ENCODE measurements at places on chromosomes 3 and 15. TPM values are rescaled to one million over a fixed set of nuclear protein-coding genes. Genes with fewer than 3 reads are reported as not detected.

GRCh38 chr15:39301589-39301999, 279.3 kb upstream of the THBS1 start:
- no peaks in the 10 kb centered on the region for H3K27me3 ChIP-seq
- H3K4me3 ChIP-seq = no peak overlapping the region
- no peak for DNase-seq

LDHAL6B gene
- total RNA-seq = not detected

DNA sequence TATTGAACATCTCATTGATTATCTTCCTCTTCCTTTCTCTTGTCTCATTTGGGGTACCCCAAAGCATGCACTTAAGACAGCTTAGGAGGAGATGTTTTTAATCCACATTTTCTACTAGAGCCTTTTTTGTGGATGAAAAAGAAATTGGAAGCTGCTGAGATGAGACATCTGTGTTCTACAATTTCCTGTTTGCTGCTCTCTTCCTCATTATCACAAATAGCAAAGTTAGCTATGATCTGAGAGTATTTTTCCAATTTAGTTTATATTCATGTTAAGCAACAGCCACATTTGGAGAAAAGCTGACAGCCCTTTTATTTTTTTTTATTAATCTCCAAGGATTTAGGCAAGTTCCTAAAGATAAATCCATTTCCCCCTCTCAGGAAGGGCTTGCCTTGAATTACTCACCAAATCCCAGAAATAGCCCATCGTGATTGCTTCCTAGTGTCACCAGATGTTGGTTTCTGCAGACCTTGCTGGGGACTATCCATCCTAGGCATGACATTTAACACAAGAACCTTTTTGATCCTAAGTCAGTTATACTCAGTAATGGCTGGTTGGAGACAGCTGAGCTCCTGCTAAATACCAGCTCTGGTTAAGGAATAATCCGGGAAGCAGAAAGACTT, 70.8 kb upstream of the FILIP1L start:
- peak; percentile 26 for DNase-seq
- H3K4me3 ChIP-seq = no peak overlapping the region
- H3K36me3 ChIP-seq = no peaks in the 10 kb centered on the region
- H3K27me3 ChIP-seq = no peaks in the 10 kb centered on the region
- H3K4me1 ChIP-seq = peaks cover 29% of the 10 kb centered on the region
- peak overlapping the region; percentile 46 for H3K27ac ChIP-seq

CCR2 gene
- 0.68 TPM for total RNA-seq

GRCh38 chr15:90560229-90560776, 30.6 kb downstream of the CRTC3 start:
- peak; percentile 72 for DNase-seq
- H3K36me3 ChIP-seq = peaks cover 3% of the 10 kb centered on the region
- H3K4me1 ChIP-seq = peaks cover 80% of the 10 kb centered on the region
- H3K4me3 ChIP-seq = no peak overlapping the region

DNAH1 gene
- total RNA-seq = 5.9 TPM

DNA sequence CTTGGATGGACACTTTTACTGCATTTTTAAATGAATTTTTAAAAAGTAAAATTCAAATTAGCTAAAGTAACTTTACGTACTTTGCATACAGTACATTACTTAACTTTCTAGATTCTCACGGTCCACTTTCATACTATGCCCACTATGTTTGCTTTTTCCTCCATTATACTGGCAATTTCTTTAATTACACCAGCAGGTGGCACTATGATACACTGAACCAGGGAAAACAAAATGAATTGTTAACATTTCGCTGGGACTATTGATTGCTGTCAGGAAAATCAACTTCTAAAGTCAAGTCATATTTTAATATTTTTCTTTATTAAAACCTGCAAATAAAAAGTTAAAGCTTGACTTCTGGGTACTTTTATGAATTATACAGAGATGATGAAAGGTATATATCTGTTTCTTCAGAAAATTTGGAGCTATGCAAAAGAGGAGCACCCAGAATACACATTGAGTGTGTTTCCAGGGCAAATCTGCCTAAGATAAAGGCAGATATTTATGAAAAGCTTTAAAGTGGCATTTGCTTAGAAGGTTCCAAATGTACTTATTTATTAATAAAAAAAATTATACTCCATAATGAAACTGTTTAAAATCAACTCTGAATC, 21.8 kb upstream of the POU1F1 start:
- no peaks in the 10 kb centered on the region for H3K36me3 ChIP-seq
- no peaks in the 10 kb centered on the region for H3K4me1 ChIP-seq
- DNase-seq = no peak
- no peaks in the 10 kb centered on the region for H3K27me3 ChIP-seq
- no peak overlapping the region for H3K4me3 ChIP-seq
- H3K27ac ChIP-seq = no peak overlapping the region

DNA sequence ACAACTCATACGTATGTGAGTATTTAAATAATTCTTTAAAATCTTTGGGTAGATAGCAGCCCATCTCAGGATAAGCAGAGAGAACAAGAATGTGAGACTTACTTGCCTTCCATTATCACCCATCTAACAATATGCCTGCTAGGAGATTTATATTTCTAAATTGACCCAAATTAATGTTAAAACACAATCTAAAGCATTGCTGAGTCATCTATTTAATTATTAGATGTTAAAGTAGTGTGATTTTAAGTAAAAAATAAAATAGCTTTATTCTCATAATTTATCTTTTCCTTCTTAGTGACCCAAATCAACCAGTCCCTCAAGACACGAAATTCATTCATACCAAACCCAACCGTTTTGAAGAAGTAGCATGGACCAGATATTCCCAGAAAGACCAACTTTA, 578.9 kb upstream of the NAALADL2 start:
- no peak for DNase-seq
- no peak overlapping the region for H3K4me3 ChIP-seq
- no peaks in the 10 kb centered on the region for H3K4me1 ChIP-seq
- no peaks in the 10 kb centered on the region for H3K27me3 ChIP-seq
- H3K27ac ChIP-seq = no peak overlapping the region
- H3K36me3 ChIP-seq = no peaks in the 10 kb centered on the region

DNA sequence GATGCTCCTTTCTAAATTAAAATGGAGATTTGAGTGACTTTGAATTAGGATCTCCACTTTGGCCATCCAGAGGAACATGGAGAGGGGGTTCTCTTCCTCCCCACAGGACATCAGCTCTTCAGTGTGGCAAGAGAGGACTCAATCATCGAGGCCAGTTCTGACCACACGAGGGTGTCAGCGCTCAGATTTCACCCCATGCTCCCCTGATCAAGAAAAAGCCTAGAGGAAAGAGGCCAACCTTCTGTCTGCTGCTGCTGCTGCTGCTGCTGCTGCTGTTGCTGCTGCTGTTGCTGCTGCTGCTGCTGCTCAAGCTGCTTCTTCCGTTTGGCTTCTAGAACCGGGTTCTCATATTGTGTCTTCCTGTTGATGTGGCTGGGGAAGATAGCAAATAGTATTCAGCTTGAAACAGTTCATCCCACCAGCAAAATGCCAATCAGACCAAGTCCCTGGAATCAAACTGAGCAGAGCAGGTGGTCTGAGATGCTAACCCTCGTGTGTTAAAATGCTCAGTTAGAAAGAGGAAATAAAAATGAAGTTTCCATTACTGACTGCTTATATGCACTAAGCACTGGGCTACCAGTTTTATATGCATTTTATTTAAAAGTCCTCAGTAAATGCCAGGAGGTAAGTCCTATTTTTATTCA, 599.0 kb downstream of the MAGI1 start:
- H3K27me3 ChIP-seq = no peaks in the 10 kb centered on the region
- peak; percentile 61 for DNase-seq
- H3K27ac ChIP-seq = no peak overlapping the region
- peaks cover 8% of the 10 kb centered on the region for H3K4me1 ChIP-seq

DNA sequence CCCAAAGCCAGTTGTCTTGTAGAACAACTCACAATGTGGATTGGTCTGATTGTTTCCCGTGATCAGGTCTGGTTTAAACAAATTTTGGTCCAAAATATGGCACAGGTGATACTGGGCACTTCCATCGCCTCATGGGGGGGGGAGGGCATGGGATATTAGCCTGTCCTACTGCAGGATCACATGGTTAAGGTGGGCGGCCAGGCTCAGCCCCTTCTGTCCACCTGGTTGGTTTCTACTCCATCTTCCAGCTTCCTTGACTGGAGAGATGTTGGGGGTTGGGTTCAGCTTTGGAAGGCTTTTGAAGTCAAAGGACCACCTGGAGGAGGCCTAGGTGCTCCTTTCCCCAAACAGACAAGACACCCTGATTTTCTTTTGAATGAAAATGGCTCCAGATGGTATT, 7.2 kb downstream of the KLF13 start:
- H3K4me3 ChIP-seq = no peak overlapping the region
- peak overlapping the region; percentile 77 for H3K27ac ChIP-seq
- DNase-seq = no peak
- H3K36me3 ChIP-seq = no peaks in the 10 kb centered on the region
- H3K27me3 ChIP-seq = no peaks in the 10 kb centered on the region
- H3K4me1 ChIP-seq = peaks cover 98% of the 10 kb centered on the region

- H3K27ac ChIP-seq = peak overlapping the region; percentile 92
- H3K36me3 ChIP-seq = no peaks in the 10 kb centered on the region
- peaks cover 8% of the 10 kb centered on the region for H3K4me1 ChIP-seq
- peak overlapping the region; percentile 69 for H3K4me3 ChIP-seq
- no peaks in the 10 kb centered on the region for H3K27me3 ChIP-seq
These were observed 3.6 kb downstream of the RBMS3 start for GRCh38 chr3:29284497-29284896.

ALS2CL gene
- 20.8 TPM for total RNA-seq

- H3K27me3 ChIP-seq = no peaks in the 10 kb centered on the region
- H3K4me1 ChIP-seq = peaks cover 6% of the 10 kb centered on the region
- no peaks in the 10 kb centered on the region for H3K36me3 ChIP-seq
- H3K27ac ChIP-seq = no peak overlapping the region
- no peak overlapping the region for H3K4me3 ChIP-seq
These were observed 235.2 kb downstream of the SUCLG2 start for GRCh38 chr3:67419218-67419529.

GRCh38 chr3:113560831-113561623, 28.7 kb downstream of the SIDT1 start:
- no peak overlapping the region for H3K27ac ChIP-seq
- H3K27me3 ChIP-seq = peaks cover 13% of the 10 kb centered on the region
- no peaks in the 10 kb centered on the region for H3K4me1 ChIP-seq
- DNase-seq = no peak

RPP14 gene
- 28.7 TPM for total RNA-seq

CSPG5 gene
- 0.49 TPM for total RNA-seq

- peak overlapping the region; percentile 95 for H3K27ac ChIP-seq
- peaks cover 47% of the 10 kb centered on the region for H3K4me1 ChIP-seq
- H3K36me3 ChIP-seq = no peaks in the 10 kb centered on the region
- no peaks in the 10 kb centered on the region for H3K27me3 ChIP-seq
These were observed 1.3 kb downstream of the RAP2B start for GRCh38 chr3:153163393-153163724.

GRCh38 chr3:125187599-125187910, 25.0 kb downstream of the SLC12A8 start:
- H3K4me3 ChIP-seq = no peak overlapping the region
- H3K4me1 ChIP-seq = no peaks in the 10 kb centered on the region
- no peak for DNase-seq

DNA sequence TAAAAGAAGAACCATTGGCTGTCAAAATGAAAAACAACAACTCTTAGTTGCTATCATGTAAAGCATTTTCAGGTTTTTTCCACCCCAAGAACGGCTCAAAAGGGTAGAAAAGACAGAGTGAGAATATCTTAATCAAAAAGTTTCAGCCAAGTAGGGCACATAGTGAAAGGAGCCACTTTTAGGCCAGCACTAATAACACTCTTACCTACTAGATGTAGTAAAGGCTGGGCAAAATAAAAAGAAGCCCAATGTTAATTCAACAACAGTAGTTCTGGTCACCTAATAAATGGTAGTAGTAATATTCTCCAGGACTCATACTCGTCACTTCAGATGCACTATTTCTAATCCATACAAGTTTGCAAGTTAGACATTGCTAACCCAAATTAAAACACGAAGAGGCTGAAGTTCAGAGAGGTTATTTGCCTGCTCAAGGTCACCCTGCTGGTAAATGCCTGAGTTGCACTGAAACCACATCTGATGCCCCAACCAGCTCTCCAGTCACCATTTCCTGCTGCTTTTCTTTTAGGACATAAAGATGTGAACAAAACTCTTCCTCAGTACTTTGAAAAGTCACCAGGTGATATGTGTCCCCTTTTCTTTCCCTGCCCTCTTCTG, 7.5 kb downstream of the GOLIM4 start:
- H3K27me3 ChIP-seq = no peaks in the 10 kb centered on the region
- peaks cover 95% of the 10 kb centered on the region for H3K4me1 ChIP-seq
- H3K36me3 ChIP-seq = no peaks in the 10 kb centered on the region
- no peak for DNase-seq
- H3K4me3 ChIP-seq = no peak overlapping the region

DNA sequence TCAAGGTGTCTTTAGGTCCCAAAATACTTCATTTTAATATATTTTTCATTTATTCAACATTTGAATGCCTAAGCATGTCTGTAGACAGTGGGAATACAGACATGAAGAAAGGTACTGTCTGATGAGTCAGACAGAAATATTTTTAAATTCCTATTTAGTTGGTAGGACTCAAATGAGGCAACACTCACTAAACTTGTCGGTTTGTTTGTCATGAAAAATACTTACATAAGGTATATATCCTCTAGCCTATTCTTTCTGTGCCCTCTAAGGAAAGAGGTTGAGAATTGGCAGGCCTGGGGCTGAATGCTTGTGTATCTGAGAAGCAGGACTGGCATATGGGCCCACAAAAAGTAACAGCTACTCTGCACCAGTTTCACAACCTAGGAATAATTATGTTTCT, 423.6 kb upstream of the MDFIC2 start:
- no peaks in the 10 kb centered on the region for H3K36me3 ChIP-seq
- H3K4me3 ChIP-seq = no peak overlapping the region
- no peaks in the 10 kb centered on the region for H3K27me3 ChIP-seq
- no peak for DNase-seq

- H3K36me3 ChIP-seq = no peaks in the 10 kb centered on the region
- H3K4me3 ChIP-seq = no peak overlapping the region
- no peaks in the 10 kb centered on the region for H3K27me3 ChIP-seq
- no peak overlapping the region for H3K27ac ChIP-seq
- H3K4me1 ChIP-seq = no peaks in the 10 kb centered on the region
These were observed 27.6 kb upstream of the MYO1E start for GRCh38 chr15:59400103-59400813.

DNA sequence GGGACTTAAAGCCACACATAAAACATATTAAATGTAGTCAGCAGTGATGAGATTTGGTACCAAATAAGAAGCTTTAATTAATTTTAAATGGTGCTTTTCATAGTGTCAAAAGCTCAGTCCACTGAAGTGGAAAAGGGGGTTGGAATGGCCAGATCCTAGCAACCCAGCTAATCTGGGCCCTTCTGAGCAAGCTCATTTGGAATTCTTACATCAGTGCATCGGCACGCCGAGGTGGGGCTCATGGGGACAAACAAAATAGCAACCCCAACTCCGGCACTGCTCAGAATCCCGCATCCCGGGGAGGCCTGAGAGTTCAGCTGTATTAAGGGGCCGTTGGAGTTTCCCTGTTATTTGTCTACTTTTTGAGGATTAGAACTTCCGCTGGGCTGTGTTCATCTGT, 526.4 kb downstream of the SOX2 start:
- H3K27me3 ChIP-seq = no peaks in the 10 kb centered on the region
- H3K27ac ChIP-seq = no peak overlapping the region
- no peak overlapping the region for H3K4me3 ChIP-seq
- no peaks in the 10 kb centered on the region for H3K4me1 ChIP-seq
- peak; percentile 24 for DNase-seq

- no peaks in the 10 kb centered on the region for H3K27me3 ChIP-seq
- no peak overlapping the region for H3K27ac ChIP-seq
- DNase-seq = no peak
- H3K36me3 ChIP-seq = no peaks in the 10 kb centered on the region
- peaks cover 6% of the 10 kb centered on the region for H3K4me1 ChIP-seq
These were observed 22.2 kb downstream of the BTD start for GRCh38 chr3:15623535-15624440.

ADAMTS17 gene
- total RNA-seq = 0.55 TPM

Data from heart right ventricle (tissue), 16 donors.